ENCODE measurements at places on chromosomes 13 and 19. TPM values are rescaled to one million over a fixed set of nuclear protein-coding genes. Genes with fewer than 3 reads are reported as not detected.
A peak's percentile ranks its signal among the peaks of the same experiment; 100 is the strongest.

DNA sequence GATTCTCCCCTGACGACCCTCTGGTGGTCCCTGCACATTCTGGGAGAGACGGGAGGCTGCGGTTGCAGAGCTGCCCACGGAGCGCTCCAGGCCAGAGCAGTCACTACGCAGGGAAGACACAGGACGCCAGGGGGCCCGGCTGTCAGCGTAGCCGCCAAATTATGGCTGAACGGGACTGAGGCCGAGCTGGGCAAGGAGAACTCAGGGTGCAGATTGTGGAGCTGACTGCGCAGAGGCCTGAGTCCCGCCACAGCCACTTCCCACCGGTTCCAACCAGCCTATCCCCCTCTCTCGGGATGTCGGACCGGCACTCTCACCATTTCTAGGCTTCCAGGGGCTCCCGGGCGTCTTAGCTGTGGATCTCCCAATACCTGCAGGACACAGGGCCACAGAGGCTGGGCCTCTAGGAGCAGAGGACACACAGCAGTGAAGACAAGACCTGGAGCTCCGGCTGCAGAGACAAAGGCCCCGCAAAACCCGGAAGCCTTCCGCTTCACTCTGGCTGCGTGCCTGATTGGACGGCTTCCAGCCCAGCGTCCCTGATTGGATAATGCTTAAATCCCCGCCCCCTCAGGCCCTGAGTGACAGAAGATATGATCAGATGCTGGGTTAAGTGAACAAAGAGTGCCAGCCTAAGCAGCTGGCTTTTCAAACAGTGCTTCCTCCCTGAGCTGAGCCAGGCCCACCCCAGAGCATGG is at the start of gene ZNF737:
TSS of gene ZNF737 (minus strand) at position 461 of the 698 bp plus-strand sequence. CDS start at position 320, 141 bp downstream.
- peaks cover 11% of the 10 kb centered on the region for H3K36me3 ChIP-seq
- no peaks in the 10 kb centered on the region for H3K4me1 ChIP-seq
- H3K27me3 ChIP-seq, result no peaks in the 10 kb centered on the region
- H3K4me3 ChIP-seq, result peak within 1 kb of the TSS; percentile 82

DNA sequence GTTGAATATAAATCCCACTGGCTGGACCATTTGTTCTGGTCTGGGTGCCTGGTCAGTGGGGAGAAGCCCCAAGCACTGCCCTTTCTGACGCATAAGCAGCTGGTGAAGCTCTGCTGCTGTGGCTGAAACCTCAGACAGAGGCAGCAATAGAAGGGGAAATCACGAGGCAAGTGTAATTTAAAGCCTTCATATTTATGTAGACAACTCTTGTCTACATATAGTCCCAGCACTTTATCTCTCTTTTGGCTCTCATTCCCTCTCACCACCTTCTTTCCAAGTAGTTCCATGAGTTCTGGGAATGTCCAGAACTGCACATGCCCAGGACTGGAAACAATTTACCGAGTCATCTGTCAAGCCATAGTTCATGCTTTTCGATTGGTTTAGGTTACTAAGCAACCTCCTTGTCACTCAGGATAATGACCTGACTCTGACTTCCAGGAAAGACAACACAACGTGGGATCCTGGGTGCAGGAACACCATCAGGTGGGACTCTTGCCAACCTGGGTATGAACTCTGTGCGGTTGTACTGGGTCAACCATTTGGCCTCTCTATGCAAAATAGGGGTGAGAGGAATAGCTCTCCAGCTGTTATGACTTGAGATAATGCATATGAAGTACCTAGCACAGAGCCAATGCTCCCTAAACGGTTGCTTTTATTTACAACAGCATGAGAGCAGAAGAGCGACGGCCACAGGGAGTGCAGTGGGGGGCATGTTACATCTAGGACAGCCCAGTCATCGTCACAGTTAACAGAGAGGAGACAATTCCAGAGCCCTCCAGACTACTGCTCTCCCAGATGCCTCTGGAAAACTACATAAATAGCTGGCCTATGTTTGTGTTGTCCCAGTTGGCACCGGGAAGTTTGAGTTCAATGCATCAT is 321.9 kb downstream of the FOXO1 start:
- no peak for DNase-seq
- no peaks in the 10 kb centered on the region for H3K27me3 ChIP-seq
- no peak overlapping the region for H3K27ac ChIP-seq
- H3K4me1 ChIP-seq, result no peaks in the 10 kb centered on the region
- H3K36me3 ChIP-seq, result no peaks in the 10 kb centered on the region

- H3K36me3 ChIP-seq, result no peaks in the 10 kb centered on the region
- no peak overlapping the region for H3K4me3 ChIP-seq
- no peaks in the 10 kb centered on the region for H3K27me3 ChIP-seq
- peak; percentile 27 for DNase-seq
- H3K27ac ChIP-seq, result no peak overlapping the region
- peaks cover 2% of the 10 kb centered on the region for H3K4me1 ChIP-seq
Observed at GRCh38 chr13:80312967-80313366, 28.0 kb downstream of the SPRY2 start.

ADAMTSL5 gene
- 13.4 TPM for polyA plus RNA-seq

DNA sequence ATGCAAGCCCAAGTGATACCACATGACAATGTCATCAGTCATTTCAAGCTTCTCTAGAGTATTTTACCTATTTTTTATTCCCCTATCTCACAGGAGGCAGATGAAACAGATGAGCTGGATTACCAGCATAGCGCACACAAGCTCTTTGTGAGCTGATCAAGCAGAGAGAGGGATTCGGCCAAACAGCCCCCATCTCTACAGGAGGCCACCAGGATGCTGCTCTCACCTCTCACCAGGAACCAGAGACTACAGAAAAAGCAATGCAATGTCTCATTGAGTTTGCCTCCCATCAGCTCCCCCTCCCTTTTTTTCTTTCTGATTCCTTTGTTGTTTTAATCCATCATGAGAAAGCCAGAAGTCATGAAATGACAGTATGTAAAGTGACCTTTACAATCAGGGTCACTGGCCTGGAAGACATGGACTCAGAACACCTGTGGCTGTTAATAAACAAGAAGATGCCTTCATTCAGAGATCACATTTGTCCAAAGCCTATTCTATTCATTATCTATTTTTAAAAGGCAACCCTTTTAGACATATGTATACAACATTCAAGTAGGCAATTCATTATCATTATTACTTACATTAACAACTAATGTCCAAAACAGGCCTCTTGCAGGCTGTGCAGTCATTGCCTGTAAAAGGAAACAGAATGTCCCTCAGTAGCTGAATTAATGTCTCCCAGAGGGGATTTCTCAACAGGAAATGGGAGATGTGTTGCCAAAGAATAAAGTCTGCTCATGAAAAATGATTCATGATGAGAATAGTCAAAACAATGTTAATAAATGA is 656.6 kb downstream of the TBC1D4 start:
- H3K4me3 ChIP-seq, result no peak overlapping the region
- H3K27ac ChIP-seq, result no peak overlapping the region
- no peaks in the 10 kb centered on the region for H3K27me3 ChIP-seq
- DNase-seq, result peak; percentile 49
- no peaks in the 10 kb centered on the region for H3K4me1 ChIP-seq
- no peaks in the 10 kb centered on the region for H3K36me3 ChIP-seq

ZNF541 gene
- polyA plus RNA-seq, result not detected

DNA sequence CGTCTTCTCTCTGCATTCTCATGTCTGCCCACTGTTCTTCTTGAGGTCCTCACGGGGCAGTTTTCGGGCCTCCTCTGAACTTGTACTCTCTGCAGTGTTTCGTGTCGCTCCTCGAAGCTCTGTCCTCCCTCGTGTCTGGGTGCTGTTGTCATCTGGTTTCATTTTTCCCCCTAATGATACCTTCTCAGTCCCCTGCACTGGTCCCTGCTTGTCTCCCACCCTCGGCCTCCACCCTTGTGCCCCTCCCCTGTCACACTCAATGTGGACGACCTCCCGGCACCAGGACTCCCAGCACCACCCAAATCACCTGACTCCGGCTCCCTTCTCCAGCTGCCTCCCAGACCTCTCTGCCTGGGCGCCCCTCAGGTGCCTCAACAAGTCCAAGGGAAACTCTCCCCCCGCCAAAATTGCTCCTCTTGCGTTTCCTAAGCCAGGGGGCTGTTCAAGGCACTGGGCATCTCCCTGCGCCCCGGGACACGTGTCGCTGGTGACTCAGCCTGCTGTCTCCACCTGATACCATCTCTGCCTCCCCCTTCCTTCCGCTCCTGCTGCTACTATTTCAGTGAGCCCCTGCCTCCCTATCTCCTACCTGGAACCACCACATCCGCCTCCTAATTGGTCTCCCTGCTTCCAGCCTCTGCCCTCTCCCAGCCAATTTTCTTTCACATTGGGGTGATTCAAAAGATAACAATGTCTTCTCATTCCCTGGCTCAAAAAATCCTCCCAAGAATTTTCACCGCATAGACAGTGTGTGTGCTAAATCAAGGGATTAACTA is 49.5 kb downstream of the RFX2 start:
- DNase-seq, result peak; percentile 16
- no peak overlapping the region for H3K27ac ChIP-seq
- H3K4me3 ChIP-seq, result no peak overlapping the region
- no peaks in the 10 kb centered on the region for H3K27me3 ChIP-seq

DNA sequence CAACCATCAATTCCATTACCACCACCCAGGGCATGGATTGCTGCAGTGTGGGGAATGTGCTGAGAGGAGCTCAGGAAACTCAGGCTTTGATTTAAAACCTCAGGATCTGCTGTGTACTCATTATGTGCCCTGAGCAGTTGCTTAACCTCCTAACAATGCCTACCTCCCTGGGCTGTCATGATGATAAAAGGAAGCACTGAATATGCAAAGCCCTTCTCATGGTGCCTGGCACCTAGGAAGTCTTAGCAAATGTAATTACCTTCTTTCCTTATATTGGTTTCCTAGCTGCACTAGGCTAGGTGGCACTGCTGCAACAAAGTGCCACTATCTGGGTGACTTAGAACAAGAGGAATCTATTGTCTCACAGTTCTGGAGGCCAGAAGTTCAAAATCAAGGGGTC is 62.2 kb downstream of the KCTD12 start:
- DNase-seq, result no peak
- no peak overlapping the region for H3K4me3 ChIP-seq
- H3K27me3 ChIP-seq, result peaks cover 2% of the 10 kb centered on the region
- no peaks in the 10 kb centered on the region for H3K36me3 ChIP-seq
- no peak overlapping the region for H3K27ac ChIP-seq

GRCh38 chr19:6225232-6225865 is 54.4 kb downstream of the MLLT1 start:
- no peak overlapping the region for H3K27ac ChIP-seq
- H3K27me3 ChIP-seq, result no peaks in the 10 kb centered on the region

DNA sequence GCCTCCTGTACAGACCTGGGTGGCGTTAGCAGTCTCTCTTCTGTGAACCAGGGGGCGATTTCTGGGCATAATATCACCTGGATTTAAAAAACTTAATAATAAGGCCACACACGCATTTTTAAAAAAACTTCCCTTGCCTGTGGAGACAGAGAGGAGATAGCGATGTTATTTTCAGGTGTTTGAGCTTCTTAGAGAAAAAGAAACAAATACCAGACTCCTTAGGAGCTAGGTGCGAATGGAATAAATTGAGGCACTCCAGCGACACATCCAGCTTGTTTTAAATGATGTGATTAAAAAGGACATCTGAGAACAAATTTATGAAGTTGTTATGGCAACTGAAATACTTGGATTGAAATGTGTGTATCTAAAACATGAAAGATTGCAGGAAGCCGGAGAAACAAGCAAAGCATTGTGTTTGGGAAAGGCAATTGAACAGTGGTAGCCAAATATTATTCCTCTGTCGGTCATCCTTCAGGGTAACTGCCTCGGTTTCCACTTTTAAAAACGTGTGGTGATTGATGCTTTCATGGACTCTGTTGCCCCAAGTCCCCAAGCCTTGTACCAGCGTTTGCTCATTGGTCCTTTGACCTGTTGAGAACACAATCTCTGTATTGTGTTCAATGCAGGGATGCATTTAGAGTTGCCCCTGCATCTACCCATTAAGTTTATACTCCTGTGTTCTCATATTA is 158.7 kb downstream of the TM9SF2 start:
- no peaks in the 10 kb centered on the region for H3K36me3 ChIP-seq
- H3K27me3 ChIP-seq, result peaks cover 25% of the 10 kb centered on the region
- no peak for DNase-seq

DNA sequence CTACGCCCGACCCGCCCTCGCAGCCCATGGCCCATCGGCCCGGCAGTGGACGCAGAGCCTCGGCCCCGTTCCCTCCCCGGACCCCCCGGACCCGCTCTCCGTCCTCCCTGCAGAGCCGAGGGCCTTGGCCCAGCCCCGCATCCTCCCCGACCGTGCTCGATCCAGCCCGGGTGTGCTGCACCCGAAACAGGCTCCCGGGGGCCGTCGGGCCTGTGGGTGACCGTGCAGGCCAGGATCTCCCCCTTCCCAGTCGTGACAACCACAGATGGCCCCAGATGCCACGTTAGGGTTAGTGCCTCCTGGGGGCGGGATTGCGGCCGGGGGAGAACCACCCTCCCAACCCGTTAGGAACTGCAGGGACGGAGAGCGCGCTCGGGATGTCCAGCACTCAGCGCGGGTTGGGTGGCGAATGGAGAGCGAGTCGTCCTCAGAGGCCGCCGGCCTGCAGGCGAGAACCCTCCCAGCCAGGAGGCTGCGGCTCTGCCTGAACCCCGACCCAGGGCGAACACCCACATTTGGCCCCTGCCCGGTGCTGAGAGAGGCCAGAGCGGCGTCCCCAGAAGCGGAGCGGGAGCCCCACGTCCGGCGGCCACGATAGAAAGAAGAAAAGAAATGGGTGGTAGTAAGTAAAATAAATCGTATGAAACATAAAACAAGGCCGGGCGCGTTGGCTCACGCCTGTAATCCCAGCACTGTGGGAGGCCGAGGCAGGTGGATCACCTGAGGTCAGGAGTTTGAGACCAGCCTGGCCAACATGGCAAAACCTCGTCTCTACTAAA is 6.7 kb upstream of the MADCAM1 start:
- H3K27me3 ChIP-seq, result peaks cover 8% of the 10 kb centered on the region
- peaks cover 4% of the 10 kb centered on the region for H3K4me1 ChIP-seq
- no peaks in the 10 kb centered on the region for H3K36me3 ChIP-seq
- peak overlapping the region; percentile 60 for H3K27ac ChIP-seq

DNA sequence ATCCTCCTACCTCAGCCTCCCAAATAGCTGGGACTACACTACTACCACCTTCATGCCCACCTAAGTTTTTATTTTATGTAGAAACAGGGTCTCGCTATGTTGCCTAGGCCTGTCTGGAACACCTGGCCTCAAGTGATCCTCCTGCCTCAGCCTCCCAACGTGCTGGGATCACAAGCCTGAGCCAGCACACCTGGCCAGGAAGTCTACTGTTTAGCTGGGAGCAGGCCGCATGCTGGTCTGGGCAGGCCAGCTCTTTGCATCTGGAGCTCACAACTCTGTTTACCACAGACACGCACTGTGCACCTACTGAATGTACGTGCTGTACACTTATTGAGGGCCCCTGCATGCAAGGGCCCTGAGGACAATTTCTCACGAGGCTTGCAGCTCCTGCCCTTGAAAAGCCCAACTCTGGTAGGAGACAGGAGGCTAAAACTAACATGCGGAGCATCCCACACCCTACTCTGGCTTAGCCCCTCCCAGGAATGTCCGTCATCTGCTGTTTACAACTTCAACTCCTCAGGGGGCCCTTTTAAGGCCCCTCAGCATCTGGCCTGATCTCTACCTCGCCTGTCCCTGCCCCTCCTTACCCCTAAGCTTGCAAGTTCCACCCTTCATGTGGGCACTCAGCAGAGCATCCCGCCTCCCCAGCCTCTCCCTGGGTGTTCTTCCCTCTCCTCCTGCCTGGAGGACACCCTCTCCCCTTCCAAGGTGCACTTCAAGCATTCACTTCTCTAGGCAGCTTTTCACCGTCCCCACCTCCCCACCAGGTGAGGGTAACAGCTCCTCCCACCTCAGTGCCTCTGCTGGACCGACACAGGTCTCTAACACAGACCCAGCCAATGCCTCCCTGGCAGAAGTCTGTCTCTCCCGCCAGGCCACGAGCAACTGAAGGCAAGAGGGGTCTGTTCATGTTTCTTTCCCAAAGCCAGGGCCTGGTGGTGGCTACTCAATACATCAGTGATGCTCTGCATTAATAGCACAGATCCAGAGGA is 114.2 kb upstream of the UQCRFS1 start:
- no peak overlapping the region for H3K27ac ChIP-seq
- no peak for DNase-seq
- H3K4me3 ChIP-seq, result no peak overlapping the region
- H3K27me3 ChIP-seq, result no peaks in the 10 kb centered on the region
- H3K4me1 ChIP-seq, result no peaks in the 10 kb centered on the region

All from IMR-90 (cell line).